Occipital lobe (tissue), 3 donors: ENCODE measurements at places on chromosomes 6 and 20. TPM values are rescaled to one million over a fixed set of nuclear protein-coding genes. Genes with fewer than 3 reads are reported as not detected.

OVOL2 gene
- total RNA-seq: 0.62 TPM

DEFB132 gene
- total RNA-seq: not detected

MARCKS gene
- total RNA-seq: 337 TPM

EYA4 gene
- total RNA-seq: 0.47 TPM

SNAI1 gene
- total RNA-seq: not detected

BANF2 gene
- not detected for total RNA-seq

PRND gene
- 1.1 TPM for total RNA-seq

EEF1A2 gene
- 214 TPM for total RNA-seq

NHSL1 gene
- 69.6 TPM for total RNA-seq

CCDC170 gene
- 0.47 TPM for total RNA-seq

GMEB2 gene
- 6.9 TPM for total RNA-seq

PTPRK gene
- 438 TPM for total RNA-seq

FLRT3 gene
- 27.5 TPM for total RNA-seq

CABLES2 gene
- total RNA-seq: 2.3 TPM

ADGB gene
- total RNA-seq: 0.94 TPM

PABPC1L gene
- total RNA-seq: 4.4 TPM
